ENCODE measurements at places on chromosomes 2 and 18.

- peak; percentile 52 for DNase-seq
Observed at GRCh38 chr2:113175042-113175628, 1.4 kb downstream of the PSD4 start.

DNA sequence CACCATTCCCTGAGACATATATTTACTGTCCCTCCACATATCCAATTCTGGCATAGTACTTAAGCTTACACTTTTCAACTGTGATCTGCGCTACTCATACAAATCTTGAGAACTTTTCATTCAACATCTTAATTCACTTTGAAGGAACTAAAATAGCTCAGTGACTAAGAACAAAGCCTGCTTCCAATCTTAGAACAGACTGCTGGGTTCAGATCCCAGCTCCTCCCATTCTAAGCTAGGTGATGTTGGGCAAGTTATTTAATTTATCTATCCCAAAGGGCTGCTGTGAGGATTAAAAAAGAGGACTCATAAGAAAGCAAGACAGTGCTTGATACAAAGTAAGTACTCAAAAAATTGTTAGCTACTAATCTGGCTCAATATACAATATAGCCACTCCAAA lies 57.9 kb downstream of the UGP2 start:
- no peak for DNase-seq

DNA sequence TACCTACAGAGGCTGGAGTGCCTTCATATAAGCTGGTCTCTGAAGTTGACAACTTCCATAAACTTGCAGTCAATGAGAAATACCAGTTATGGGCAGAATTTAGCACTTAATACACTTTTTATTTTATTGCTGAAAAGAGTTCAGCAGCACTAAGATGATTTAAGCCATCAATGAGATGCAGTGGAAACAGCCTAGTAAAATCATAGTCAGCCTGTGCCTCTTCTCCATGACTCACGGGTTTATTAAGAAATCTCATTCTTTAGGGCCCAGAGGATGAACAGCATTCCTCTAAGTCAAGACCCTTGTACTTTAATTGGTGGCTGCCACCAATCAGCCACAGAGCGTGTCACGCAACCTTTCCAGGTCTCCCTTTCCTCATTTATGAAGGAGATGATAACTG lies 1357.9 kb upstream of the CELF4 start:
- DNase-seq: no peak

DNA sequence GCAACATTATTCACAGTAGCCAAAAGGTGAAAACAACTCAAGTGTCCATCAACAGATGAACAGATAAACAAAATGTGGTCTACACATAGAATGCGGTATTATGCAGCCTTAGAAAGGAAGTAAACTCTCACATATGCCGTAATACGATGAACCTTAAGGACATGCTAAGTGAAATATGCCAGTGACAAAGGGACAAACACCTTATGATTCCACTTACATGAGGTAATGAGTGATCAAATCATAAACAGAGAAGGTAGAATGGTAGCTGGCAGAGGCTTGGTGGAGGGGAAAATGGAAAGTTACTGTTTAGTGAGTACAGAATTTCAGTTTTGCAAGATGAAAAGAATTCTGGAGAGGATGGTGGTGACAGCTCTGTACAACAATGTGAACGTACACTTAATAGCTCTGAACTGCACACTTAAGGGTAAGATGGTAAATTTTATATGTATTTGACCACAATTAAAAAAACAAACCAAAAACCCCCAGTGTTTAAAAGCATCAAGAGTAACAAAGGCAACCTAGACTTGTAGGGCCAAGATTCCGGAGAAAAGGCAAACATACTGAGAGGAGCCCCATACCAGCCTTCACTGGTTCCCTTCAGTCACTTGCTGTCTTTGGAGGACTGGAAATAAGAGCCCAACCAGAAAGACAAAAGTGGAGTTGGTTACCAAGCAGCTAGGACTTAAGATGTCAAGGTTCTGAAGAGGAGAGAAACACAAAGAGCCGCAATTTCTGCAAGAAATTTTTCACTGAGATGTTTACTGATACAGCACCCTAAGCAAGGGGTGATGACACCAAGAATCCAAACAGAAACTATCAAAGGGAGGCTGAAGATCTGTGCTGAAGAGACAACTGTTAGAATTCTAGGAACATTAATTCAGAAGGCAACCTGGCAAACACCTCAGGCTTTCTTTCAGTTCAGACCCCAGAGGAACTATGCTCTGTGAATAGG lies 61.3 kb downstream of the CUL3 start:
- no peak for DNase-seq

- no peak for DNase-seq
Observed at GRCh38 chr18:22320771-22321170, 96.9 kb downstream of the CTAGE1 start.

DNA sequence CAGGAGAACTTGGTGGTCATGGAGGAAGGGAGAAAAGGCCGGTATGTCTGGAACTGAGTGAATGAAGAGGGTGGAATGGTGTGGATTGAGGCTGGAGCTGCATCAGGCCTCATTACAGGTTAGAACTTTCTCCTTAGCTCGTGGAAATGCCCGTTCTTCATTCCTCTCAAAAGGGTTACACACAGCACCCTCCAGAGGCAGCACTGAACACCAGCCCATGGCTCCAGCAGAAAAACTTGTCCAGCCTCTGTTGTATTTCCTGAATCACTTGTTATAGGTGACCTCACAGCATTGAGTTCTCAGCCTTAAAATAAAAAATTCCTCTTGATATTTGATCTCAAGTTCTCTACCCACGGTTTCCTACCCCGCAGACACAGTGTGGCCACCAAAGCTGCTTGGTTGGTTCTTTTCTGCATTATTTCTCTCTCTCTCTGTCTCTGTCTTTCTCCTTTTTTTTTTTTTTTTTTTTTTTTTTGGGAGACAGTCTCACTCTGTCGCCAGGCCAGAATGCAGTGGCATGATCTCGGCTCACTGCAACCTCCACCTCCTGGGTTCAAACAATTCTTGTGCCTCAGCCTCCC lies 89.6 kb downstream of the ITGB1BP1 start:
- DNase-seq: no peak

DNA sequence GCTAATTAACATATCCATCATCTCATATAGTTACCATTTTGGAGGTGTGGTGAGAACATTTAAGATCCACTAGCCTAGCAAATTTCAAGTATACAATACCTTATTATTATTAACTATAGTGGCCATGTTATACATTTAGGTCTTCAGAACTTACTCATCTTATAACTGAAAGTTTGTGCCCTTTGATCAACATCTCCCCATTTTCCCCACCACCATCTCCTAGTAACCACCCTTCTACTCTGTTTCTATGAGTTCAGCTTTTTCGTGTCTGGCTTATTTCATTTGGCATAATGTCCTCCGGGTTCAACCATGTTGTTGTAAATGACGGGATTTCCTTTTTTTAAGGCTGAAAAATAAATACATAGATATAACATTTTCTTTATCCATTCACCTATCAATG lies 15.9 kb downstream of the NEURL3 start:
- DNase-seq: no peak

- DNase-seq: no peak
Observed at GRCh38 chr18:36449451-36449850, 151.9 kb downstream of the FHOD3 start.

DNA sequence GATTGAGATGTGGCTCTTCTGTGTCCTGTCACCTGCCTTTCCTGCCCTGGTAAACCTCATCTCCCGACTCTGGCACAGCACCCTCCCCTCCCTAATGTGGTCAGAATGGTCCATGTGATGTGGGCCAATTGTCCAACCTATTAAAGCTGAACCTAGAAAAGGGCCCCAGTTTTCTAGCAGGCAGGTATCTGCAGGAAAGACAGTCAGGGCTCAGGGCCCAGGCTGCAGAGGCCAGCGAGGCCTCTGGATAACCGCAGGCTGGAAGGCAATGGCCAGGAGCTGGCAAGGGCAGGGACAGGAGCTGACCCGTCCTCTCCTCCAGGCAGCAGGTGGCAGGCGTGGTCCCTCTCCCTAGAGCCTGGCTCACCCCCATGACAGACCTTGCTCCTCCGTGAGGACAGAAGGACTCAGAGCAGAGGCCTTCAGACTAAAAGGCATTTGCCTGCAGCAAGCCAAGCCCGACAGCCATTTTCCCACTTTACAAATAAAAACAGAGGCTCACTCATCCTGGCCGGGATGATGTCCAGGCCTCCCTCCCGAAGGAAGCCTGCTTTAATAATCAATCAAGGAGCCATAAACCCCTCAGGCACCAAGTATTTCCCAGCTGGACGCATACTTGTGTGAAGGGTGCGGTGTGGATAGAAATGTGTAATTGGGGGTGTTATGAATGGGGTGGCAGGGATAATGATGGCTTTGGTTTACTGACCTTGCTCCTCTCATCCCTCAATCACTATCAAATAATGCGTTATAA lies 107.1 kb downstream of the TWIST2 start:
- DNase-seq: no peak

- DNase-seq: no peak
Observed at GRCh38 chr2:60366135-60366712, 187.2 kb downstream of the BCL11A start.

GRCh38 chr2:128786741-128787478 lies 468.2 kb upstream of the HS6ST1 start:
- DNase-seq: no peak

GRCh38 chr2:128348701-128349100 lies 30.0 kb upstream of the HS6ST1 start:
- DNase-seq: no peak

DNA sequence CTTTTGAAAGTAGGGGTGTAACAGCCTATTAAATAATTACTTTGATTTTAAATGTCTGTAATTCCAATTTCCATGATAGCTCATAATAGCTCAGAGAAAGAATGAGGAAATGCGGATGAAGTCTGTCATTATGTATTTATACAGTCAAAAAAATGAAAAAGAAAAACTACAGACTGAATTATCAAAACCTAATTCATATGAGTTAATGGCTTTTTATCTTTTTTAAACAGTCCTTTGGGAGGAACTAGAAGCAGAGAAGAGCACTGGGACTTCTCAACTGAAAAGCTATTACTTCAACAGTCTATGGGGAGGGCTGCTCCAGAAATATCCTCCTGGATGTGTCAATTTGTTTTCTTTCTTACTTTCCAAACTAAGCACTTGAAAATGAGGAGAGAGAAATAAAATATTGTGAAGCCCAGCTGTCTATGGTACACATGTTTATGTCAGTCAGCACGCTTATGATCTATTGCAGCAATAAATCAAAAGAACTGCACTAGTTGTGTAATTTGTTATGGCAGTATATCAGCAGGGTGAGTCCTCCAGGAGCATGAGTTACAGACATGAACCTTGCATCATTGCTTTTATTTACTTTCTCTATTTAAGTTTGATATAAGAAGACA lies 1550.2 kb downstream of the LRP1B start:
- DNase-seq: no peak

DNA sequence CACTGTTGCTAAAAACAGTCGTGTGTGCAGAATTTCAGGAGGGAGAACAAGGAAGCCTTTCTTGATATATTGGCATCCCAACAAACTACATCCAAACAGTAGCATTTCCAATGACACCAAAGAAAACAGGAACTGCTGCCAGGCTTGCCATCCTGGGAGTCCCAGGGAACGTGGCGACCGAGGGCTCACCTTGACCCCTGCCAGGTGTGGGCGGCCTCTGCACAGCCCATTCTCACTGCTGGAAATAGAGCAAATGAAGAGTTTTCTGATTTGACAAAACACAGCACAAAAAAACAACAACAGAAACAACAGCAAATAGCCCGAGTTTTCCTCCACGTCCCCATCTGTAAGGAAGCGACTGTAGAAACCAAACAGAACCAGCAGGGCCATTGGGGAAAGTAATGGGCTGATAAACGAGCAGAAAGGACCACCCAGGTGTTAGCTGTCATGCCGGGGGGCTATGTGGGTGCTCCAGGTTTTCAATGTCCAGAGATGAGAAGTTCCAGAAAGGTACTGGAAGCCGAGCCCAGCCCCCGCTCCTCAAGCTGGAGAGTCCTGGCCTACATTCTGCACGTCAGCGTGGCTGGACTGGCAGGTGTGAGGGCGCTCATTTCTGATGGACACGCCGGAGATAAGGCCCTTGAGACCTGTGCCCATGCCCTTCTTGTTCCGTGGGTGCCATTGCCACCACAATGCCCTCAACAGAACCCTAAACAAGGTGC lies 80.8 kb downstream of the TWIST2 start:
- DNase-seq: no peak

DNA sequence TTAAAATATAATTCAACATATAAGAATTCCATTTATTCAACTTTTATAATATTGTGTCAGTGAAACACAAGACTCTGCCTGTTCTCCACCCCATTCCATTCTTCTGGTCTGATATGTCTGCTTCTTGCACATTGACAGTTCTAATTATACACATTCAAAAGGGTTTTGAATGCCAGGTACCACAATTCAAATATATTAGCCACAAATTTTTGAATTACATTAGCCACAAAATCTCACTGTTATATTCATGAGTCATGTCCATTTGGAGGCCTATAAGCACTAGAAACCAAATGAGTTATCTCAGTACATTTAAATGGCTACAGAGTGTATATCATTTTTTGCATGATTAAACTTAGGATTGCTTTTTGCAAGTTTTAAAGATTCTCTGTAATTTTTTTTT lies 72.1 kb downstream of the CCDC150 start:
- no peak for DNase-seq

- DNase-seq: no peak
Observed at GRCh38 chr18:55280503-55280902, 307.5 kb downstream of the TCF4 start.

- peak; percentile 69 for DNase-seq
Observed at GRCh38 chr2:195498176-195498575, 158.8 kb upstream of the SLC39A10 start.

GRCh38 chr2:136246086-136246669 lies 128.2 kb upstream of the CXCR4 start:
- no peak for DNase-seq

- no peak for DNase-seq
Observed at GRCh38 chr2:226845386-226846116, 9.7 kb downstream of the RHBDD1 start.

DNA sequence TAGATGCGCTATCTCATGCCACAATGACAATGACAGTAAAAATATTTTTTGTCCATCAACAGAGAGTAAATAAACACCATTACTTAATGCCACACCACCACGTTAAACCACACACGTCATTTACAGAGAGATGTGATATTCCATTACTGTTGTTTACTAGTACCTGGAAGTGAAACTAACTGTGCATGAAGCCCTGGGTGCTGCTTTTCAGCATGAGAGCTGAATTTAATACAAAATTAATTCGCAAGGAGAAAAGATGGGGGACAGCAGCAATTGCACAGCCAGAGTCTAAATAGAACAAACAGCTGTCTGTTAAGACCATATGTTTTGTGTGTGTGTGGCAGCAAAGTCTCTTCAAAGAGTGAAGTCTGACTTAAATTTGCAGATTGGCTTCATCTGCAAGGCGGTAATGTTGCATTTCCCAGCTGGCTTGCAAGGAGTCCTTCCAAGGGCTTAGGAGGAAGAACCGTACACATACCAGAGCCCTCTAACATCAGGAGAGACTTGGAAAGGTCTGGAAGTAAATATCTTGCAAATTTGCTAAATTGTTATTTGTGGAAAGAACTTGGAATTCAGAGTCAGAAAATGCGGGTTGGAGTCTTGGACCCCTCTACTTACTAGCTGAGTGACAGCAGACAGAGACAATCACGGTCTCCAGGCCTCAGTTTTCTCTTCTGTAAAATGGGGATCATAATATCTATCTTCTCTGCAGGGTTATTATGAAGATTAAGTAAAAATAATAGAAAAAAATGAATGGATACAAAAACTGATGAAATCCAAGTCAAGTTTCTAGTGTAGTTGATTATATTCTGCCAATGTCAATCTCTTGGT lies 127.6 kb downstream of the ALPK2 start:
- DNase-seq: no peak
